ENCODE measurements at places on chromosomes 12 and 14.

- no peak for DNase-seq
Observed at GRCh38 chr12:58529897-58530741, 390.2 kb downstream of the LRIG3 start.

DNA sequence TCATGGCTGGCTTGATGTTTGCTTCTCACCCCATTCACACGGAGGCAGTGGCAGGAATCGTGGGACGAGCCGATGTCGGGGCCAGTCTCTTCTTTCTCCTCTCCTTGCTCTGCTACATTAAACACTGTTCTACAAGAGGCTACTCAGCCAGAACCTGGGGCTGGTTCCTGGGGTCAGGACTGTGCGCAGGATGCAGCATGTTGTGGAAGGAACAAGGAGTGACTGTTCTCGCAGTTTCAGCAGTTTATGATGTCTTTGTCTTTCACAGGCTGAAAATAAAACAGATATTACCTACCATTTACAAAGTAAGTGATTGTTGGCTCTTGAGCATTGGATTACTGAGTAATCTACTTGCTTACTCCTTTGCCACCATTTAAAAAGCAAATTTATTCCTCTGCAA lies 170.6 kb downstream of the TMTC2 start:
- no peak for DNase-seq

GRCh38 chr12:58917699-58918468 lies 2.4 kb downstream of the LRIG3 start:
- DNase-seq, result no peak

- no peak for DNase-seq
Observed at GRCh38 chr12:72098622-72099021, 160.0 kb downstream of the TPH2 start.

DNA sequence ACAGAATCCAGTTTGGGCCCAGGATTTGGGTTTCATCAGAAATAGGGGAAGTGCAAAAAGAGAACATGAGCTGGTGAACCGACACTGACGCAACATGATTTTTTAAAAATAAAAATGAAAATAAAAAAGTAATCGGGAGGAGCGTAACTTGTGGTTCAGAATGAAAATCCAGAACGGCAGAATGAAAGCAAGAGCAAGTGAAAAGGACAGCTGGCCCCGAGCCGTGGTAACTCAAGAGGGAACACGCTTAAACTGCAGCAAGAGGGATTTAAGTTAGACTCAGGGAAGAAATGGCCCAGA lies 1.6 kb downstream of the SLC6A12 start:
- DNase-seq, result no peak

GRCh38 chr14:39015360-39015961 lies 87.6 kb downstream of the SEC23A start:
- DNase-seq, result no peak

- DNase-seq, result no peak
Observed at GRCh38 chr12:112938751-112939150, 477 bp downstream of the OAS3 start.

- DNase-seq, result no peak
Observed at GRCh38 chr14:101118233-101118632, 214.7 kb upstream of the RTL1 start.

DNA sequence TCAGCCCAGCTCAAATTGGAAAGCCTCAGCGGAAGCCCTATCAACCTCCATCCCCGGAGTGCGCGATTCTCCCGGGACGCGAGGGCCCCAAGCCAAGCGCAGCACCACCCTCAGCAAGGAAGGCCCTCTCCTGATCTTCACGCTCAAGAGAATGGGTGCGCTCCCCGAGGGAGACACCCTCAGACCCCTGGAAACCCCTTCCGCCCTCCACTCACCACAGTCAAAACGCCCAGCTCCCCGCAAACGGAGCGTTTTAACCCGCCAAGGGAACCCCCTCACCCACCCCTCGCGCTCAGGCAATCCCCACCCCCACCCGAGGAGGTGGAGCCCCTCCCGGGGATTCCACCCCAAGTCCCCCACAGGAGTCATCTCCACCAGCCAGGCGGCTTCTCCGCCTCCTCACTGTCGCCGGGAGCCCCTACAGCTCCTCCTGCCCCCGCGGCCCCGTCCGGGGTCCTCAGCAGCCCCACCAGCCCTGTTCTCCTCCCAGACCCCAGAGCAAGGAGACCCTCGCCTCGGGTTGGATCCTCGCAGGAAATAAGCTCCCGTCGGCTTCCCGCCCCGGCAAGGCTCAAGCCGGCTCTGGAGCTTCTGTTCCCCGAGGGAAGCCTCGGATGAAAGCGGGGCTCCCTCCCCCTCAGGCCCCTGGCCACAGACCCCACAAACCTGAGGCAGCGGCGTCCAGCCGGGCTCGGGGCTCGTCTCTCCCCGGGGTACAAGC lies 507 bp downstream of the BAZ2A start:
- no peak for DNase-seq

DNA sequence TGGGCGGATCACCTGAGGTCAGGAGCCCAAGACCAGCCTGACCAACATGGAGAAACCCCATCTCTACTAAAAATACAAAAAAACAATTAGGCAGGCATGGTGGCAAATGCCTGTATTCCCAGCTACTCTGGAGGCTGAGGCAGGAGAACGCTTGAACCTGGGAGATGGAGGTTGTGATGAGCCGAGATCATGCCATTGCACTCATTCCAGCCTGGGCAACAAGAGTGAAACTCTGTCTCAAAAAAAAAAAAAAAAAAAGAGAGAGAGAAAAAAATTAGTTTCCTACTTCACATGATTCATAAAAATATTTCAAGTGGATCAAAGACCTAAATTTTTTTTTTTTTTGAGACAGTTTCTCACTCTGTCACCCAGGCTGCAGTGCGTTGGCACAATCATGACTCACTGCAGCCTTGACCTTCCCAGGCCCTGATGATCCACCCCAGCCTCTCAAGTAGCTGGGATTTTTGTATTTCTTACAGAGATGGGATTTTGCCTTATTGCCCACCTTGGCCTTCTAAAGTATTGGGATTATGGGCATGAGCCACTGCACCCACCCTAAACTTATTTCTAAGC lies 24.9 kb downstream of the FCF1 start:
- no peak for DNase-seq
